ENCODE measurements at places on chromosomes 13 and 19.

GRCh38 chr13:42086582-42086981, 38.1 kb downstream of the DGKH start:
- DNase-seq, result no peak

DNA sequence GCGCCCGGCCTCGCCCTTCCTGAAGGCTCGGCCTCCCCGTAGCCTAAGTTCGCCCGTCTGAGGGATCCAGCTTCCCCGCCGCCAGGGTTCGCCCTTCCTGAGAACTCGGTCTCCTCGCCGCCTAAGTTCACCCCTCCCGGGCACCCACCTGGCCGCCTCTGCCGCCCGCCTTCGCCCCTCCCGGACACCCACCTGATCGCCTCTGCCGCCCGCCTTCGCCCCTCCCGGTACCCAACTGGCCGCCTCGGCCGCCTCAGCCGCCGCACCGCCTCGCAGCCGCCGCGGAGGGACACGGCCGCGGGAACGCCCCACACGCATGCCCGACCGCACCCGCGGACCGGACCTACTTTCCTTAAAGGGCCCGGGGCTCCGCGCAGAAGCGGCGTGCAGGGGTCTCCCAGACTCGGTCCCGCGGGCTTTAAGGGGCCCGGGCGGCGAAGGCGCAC, at the start of gene MOB3A:
Gene MOB3A, minus strand, starts transcription at position 293 of the 446 bp plus-strand sequence. CDS start 17,766 bp downstream, outside the sequence.
- peak; percentile 76 for DNase-seq

DNA sequence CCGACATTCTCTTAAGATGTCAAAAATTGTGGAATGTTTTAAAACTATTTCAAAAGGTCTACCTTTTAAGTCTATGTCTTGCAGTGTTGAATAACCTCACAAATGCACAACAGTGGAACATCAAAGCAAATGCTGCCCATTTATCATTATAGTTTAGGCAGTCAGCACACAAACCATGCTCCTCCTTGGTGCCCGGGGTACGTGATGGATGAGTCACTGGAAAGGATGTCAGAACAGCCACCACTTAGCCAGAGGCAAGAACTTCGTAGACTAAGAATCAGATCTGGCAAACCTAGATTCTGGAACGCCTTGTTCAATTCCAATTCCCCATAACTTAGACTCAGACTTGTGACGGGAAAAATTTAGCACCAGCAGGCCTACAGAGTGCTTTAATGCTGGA, 343.6 kb downstream of the FGF9 start:
- no peak for DNase-seq

GRCh38 chr13:45180713-45181601, 19.9 kb downstream of the KCTD4 start:
- DNase-seq, result no peak

DNA sequence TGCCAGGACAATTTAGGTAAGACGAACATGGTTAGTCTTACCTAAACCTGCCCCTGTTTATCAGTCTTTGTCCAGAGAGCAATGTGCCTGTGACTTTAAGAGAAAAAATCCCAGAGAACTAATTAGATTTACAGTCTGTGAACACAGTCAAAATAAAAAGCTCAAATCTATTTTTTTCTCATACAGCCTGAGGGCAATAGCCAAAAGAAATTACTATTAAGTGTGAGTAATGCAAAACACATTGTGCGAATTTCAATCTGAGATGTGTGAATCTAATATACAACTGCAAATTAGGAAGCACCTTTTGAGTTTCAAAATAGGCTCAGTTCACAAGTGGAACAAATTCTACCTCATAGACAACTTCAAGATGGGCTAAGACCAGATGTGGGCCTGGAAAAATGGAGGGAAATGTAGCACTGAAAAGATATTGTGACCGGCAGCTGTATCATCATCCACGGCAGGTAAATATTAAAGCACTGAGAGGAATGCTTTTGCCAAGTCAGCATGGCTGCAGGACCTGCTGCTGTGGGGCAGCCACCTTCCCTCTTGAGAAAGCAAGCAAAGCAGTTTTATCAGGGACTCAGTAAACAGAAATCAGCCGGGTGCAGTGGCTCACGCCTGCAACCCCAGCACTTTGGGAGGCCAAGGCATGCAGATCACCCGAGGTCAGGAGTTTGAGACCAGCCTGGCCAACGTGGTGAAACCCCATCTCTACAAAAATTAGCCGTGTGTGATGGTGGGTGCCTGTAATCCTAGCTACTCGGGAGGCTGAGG, 114.8 kb downstream of the KATNAL1 start:
- DNase-seq, result no peak

- no peak for DNase-seq
Observed at GRCh38 chr13:99251921-99252320, 6.3 kb downstream of the GPR18 start.

DNA sequence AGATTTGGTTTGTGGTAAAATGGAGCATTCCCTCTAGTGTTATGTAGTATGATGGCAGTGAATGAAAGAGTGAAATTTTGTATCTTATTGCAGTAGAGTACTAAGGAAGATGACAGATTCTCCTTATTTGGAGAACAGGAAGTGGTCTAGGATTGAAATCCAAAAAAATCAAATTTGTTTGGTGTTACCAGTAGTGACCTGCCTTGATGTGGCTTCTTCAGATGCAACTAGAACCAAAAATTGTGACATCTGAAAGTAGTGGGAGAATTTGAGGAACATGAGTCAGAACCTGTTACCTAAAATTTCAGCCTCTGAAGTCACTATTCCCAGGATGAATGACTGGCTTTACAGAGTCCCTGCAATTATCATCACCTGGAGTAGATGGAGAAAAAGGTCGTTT, 165.9 kb downstream of the KLF5 start:
- no peak for DNase-seq

DNA sequence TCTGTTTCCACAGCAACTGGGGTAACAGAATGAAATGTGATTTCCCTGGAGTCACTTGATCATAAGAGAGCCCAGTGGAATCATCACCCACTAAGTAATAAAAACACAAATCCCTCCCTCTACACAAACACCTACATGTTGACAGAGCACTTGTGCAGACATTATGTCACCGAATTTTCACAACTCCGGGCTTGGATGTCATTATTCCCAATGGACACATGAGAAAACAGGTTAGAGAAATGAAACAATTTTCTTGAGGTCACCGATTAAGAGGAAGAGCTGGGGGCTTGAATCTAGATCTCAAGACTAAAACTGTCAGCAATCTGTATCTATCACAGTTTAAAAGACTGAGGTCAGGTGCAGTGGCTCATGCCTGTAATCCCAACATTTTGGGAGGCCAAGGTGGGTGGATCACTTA, 3.1 kb downstream of the XRCC1 start:
- no peak for DNase-seq

DNA sequence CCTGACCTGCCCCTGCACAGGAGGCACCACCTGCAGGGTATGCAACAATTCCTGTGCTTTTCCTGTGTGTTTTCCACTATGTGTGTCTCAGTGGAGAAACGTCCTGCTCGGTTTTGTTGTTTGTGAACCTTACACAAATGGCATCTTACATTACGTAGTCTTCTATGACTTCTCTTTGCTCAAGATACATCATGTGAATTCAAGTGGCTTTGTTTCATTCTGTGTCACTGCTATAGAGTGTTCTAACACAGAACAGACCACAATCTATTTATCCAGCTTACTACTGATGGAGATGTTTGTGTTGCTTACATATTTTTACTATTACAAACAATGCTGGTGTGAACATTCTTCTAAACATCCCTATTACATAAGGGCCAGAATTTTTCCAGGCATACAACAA, 97.7 kb downstream of the ANKRD10 start:
- no peak for DNase-seq

GRCh38 chr19:1482361-1483130, 3.5 kb upstream of the C19orf25 start:
- no peak for DNase-seq

DNA sequence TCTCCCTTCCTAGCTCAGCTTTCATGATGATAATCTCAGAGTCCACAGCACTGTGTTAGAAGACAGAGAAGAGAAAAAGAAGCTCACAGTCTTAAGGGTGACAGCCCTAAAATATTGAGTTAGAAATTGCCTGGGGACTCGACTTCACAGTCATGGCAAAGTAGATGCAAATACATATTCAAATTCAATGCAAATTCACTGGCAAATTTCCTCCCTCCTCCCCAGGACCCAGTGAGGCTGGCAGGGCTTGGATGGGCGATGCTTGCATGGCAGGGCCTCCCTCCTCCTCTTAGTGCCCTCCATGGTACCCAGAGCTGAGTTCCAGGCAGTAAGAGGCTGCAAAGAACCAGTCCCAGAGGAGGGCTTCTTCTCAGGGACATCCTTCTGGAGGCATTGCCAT, 115.6 kb upstream of the UQCRFS1 start:
- DNase-seq, result no peak

GRCh38 chr13:80901530-80901929, 560.6 kb upstream of the SPRY2 start:
- no peak for DNase-seq

DNA sequence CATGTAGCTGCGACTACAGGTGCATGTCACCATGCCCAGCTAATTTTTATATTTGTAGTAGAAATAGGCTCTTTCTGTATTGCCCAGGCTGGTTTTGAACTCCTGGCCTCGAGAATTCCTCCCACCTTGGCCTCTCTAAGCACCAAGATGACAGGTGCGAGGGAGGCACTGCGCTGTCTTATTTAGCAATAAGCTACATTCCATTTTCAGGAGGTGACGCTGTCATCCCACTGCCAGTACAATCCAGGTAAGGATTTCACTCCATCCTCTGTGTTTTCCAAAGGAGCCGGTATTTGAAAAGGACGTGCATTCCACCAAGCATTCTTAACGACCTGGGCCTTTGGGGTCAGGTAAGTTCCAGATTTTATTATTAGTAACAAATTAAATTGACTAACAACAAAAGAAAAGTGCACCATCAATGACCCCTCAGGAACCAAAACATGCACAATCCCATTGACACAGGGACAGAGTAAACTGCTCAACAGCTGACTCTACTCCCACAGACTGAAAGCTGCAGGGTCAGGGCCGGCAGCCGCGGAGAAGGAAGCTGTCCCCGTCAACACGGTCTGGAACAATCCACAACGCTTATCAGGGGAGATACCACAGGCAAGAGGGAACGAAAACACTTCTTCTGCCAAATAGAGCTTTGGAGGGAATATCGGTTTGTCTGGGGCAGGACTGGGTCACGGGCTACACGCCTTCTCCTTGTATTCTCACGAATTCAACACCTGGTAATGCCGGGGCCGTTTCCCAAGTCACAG, 82.8 kb downstream of the INSR start:
- DNase-seq, result no peak

DNA sequence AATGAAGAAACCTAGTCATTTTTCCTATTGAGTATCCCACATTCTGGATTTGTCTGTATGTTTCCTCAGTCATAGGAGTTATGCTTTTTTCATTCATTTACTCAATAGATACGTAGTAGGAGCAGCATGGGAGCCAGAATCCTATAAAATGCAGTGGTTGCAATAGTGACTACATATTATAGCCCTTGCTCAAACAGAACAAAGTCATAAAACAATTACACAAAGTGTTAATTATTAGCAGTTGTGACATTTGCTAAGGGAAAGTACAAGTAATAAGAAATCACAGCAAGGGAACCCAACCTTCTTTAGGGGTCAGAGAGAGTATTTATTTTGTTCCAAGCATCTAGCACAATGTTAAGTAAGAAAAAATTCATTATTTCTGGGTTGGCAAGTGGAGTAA, 27.7 kb upstream of the POU4F1 start:
- no peak for DNase-seq

GRCh38 chr19:32104153-32104849, 241.1 kb upstream of the ZNF507 start:
- DNase-seq, result no peak

GRCh38 chr13:113151745-113152690, 6.4 kb upstream of the PROZ start:
- DNase-seq, result no peak

DNA sequence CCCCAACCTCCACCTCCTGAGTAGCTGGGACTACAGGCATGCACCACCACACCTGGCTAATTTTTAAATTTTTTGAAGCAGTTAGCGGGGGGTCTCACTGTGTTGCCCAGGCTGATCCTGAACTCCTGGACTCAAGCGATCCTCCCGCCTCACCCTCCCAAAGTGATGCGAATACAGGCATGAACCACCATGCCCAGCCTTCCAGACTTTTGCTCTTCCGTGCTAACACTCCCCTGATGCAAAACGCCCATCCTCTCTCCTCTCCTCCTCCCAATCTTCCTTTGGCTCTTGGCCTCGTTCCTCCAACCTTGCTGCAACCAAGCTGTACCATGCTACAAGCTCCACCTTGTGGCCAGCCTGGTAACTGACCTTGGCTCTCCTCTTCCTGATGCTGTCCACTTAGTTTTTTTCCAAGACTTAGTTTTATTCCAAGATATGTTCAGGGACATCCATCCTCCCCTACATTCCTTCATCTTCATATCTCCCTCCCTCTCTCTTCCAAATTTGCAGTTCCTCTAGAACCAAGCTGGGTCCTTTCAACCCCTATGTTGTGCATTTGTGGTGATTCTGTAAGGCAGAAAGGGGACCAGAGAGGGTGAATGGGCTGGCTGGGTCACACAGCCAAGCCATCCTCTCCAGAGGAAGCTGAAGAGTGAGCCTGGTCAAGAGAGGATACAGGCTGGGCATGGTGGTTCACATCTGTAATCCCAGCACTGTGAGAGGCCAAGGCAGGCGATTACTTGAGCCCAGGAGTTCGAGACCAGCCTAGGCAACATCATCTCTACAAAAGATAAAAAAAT, 32.8 kb downstream of the TINCR start:
- DNase-seq, result no peak

DNA sequence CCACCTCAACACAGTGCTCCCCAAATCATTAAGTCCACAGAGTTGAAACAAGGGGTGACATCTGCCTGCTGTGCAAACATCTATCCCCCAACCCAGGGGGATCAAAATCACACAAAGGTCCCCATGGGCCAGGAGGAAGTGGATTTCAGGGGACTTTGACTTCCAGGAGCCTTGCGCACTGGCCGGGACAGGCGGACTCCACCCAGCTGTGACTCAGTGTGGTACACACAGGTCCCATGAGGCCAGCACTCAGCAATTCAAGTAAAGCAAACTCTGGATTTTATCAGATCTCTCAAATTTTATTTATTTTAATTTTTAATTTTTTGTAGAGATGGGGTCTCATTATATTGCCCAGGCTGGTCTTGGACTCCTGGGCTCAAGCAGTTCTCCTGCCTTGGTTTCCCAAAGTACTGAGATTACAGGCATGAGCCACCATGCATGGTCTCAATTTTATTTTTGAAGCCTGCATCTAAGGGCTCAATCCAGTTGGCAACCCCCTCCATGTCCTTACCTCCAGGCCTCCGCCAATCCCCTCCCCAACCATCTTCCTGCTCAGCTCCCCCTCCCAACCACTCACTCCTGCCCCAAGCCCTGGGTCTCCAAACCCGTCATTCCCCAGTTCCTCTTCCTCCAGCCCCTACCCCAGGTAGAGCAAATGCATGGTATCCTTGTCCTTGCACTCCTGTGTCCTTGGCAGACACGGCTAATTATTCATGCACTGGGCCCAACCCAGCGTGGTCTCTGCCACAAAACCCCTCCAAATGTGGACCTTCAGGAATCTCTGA, 18.2 kb downstream of the ARHGAP33 start:
- DNase-seq, result no peak

- DNase-seq, result no peak
Observed at GRCh38 chr13:42548731-42549551, 25.0 kb upstream of the TNFSF11 start.

DNA sequence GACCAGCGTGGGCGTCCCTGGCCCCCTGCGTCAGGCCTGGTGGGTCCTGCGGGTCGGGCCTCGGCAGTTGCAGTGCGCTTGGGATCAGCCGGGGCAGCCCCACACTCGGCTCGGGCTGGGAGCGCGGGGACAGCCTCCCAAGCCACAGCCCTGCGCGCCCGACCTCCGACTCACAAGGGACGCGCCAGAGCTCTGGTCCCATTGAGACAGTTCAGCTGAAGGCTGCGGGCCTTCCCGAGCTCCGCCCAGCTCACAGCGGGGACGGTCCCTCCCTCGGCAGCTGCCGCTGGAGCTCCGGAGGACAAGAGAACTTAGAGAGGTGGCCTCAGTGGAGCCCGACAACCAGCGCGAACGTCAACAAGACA, 45.7 kb upstream of the ZNF730 start:
- DNase-seq, result no peak
